ENCODE measurements at places on chromosomes 6 and 20.

DNA sequence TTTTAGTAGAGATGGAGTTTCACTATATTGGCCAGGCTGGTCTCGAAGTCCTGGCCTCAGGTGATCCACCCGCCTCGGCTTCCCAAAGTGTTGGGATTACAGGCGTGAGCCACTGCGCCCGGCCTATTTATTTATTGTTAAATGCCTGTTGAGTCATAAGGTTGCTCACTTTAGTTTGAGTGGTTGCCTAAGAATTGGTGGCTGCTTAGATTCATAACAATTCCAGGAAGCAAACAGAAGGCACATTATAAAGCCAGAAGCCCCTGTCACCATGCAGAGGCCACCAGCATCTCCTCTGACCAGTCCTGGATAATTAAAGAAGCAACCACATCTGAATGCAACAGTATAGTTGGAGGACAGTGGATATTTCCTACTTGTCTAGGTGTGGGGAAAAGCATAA is 24.0 kb upstream of the ARMH2 start:
- no peak for DNase-seq

DNA sequence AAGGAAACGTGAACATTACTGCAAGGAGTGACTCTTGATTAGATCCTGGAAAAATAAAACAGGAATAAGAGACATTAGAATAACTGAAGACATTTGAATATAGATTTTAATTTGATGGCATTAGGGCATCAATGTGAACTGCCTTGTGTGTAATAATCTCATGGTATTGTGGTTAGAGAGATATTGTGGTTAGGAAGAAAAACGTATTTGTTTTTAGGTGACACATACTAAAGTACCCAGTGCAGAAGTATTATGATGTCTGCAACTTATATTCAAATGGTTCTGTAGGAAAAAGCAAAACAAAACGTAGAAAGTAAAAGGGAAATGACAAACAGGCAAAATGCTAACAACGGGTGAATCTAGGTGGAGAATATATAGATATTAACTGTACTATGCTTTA is 65.9 kb upstream of the OGFRL1 start:
- DNase-seq = no peak

DNA sequence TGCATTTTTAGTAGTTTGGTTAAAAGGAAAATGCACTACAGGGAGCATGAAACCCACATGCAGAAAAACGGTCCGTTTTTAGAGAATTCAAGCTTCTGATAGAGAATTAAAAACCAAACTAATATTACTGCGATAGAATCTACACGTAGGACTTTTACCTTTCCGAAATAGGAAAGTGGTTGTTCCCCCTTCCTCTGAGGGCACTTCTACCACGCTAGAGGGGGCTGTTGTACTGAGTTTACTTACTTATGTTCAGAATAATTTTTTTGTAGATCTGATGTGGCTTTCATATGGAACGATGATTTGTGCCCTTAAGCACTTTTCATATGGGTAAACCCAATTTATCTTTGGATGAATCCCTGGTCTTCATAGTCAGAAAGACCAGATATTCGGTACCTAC is 264.3 kb upstream of the PLN start:
- no peak for DNase-seq

- no peak for DNase-seq
Observed at GRCh38 chr6:143656026-143656425, 21.7 kb upstream of the PHACTR2 start.

- no peak for DNase-seq
Observed at GRCh38 chr6:80938131-80938530, 814.4 kb downstream of the TENT5A start.

DNA sequence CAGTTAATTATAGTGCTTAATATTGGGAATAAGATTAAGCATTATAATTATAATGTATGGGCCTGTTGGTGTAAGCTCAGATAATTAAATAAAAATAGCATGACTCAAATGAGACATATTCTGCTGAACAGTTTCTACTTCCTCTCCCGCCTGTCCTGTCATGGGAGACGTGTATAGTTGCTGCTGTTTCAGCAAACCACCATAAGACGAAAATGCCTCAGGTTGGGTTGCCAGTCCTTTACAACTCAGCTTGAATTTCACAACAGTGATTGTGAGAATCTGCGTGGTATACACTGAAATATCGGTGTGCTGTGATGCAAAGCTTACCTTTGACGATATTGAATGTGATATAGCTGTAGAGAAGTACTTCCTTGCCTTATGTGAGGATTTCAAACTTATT is 99.5 kb downstream of the POPDC3 start:
- DNase-seq = no peak

DNA sequence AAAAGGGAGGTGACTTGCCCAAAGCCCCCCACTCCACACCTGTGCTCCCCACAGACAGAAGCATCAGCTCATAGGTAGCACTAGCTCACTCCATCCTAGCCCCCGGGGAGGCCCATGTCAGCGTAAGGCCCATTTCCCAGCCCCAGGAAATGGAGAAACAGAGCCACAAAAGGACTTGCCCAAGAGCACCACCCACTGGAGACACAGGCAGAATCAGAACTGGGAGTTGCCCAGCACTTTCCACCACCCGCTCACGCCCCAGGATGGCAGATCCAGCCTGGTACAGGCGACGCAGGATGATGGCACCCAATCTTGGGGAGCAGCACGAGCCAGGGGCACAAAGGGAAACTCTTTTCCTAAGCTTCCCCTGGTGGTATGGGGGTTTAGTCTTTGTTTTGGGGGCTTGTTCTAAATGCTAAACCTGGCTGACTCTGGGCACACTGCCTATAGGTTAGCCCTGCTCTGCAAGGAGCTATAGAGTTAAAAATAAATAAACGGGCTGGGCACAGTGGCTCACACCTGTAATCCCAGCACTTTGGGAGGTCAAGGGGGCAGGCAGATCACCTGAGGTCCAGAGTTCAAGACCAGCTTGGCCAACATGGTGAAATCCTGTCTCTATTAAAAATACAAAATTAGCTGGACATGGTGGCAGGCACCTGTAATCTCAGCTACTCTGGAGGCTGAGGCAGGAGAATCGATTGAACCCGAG is 11.8 kb downstream of the C20orf203 start:
- DNase-seq = no peak

GRCh38 chr6:168542301-168542700 is 101.3 kb downstream of the SMOC2 start:
- no peak for DNase-seq

GRCh38 chr20:4445784-4446183 is 275.9 kb upstream of the PRND start:
- DNase-seq = no peak

DNA sequence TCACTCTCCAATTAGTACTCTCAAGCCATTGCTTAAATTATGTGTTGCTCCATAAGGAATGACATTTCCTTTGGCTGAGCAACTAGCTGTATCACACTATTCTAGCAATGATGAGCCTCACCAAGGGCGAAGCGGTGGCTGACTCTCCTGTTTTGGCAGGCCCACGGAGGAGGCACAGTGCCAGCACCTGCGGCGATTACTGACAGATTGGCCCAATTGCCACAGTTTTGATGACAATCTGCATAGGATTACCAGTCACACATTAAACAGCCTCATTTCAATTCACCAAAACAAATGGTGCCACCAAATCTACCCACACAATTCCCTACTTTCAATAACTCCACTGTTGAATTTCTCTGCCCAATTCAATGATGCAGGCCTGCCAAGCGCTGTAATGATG is 286.9 kb downstream of the PTPRK start:
- DNase-seq = no peak

DNA sequence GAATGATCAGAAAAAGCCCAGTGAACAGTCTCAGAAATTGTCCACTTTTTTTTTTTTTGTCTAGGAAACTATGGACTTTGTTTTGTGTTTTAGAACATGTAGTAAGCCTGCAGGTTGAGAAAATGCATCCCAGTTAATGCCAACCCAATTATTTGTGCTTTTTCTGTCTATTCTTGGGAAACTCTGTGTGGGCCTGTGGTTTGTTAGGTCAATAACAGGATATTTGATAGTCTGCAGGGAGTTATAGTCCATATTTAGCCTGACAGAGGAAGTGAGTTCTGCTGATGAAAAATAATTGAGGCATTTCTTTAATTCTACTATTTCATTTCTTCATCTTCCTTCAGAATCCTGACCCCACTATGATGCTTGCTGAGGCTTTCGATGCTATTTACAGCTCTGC is 154.0 kb upstream of the LAMP5 start:
- DNase-seq = no peak

GRCh38 chr6:79084693-79085092 is 6.6 kb upstream of the PHIP start:
- no peak for DNase-seq

DNA sequence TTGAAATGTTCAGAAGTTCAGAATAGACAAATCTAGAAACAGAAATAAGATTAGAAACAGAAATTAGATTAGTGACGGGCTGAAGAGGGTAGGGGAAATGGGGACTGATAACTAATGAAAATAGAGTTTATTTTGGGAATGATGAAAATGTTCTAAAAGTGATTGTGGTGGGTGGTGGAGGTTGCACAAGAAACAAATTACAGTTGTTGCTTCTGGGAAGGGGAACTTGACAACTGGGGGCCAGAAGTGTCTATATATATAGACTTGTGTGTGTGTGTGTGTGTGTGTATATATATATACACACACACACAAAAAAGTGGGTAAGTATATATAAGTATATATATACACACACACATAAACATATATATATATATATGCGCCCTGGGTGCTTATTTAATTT is 86.5 kb upstream of the RREB1 start:
- DNase-seq = no peak

DNA sequence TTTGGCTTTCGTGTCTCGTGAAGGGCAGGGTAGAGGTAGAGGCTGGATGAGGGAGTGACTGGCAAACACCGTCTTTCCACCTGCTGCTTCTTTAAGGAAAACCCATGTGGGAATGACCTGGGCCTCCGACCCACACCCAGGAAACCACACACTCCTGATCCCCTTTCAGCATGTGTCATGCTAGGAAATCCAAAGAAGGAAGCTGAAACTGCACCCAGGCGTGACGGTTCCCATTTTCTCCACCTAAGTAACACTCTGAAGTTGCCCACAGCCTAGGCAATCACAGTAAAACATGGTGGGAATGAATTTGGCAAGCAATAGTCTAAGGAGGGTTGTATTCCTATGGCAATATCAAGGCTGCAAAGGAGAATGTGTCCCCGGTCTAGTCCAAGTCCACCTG is 538.4 kb upstream of the NOX3 start:
- no peak for DNase-seq

GRCh38 chr6:102928109-102928508 is 1534.6 kb downstream of the GRIK2 start:
- no peak for DNase-seq

GRCh38 chr6:37053683-37054082 is 48.2 kb downstream of the FGD2 start:
- no peak for DNase-seq

DNA sequence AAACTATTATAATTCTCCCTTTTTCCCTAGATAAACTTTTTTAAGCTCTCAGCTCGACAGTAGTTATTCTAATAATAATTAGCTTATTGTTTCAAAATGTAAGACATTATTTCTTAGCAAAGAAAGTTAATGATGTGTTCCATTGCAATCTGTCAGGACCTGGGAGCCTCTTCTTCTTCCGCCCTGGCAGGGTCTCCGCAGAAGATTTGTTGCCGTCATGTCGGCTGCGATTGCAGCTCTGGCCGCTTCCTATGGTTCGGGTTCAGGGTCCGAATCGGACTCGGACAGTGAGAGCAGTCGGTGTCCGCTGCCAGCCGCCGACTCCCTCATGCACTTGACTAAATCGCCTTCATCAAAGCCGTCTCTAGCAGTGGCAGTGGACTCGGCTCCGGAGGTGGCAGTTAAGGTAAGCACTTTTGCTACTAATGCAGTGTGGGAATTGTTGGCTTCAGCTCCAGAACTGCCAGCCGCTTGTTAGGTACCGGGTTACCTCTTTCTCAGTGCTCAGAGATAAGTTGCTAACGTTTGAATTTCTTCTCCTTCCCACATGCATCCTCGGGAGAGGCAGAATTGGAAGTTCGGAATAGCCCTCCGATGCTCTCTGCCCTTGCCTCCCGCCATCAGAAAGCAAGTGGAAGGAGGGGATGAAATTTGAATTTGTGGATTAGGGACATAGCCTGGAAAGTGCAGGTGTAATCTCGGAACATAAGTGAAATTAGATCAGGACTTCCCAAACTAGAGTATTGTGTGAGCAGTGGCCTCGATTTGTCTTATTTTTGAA is at the start of gene CDC40:
Gene CDC40 (plus strand): TSS at position 200 of the 781 bp plus-strand sequence. CDS start 18 bp downstream, at position 218.
- DNase-seq = no peak

Measured in stimulated activated CD8-positive, alpha-beta memory T cell treated with anti-CD3 and anti-CD28 coated beads, Interleukin-15, amount 100 ng/mL, for 4 hours (primary cell).